OCI-M1 (cell line): ENCODE measurements at places on chromosomes 4 and X.

DNA sequence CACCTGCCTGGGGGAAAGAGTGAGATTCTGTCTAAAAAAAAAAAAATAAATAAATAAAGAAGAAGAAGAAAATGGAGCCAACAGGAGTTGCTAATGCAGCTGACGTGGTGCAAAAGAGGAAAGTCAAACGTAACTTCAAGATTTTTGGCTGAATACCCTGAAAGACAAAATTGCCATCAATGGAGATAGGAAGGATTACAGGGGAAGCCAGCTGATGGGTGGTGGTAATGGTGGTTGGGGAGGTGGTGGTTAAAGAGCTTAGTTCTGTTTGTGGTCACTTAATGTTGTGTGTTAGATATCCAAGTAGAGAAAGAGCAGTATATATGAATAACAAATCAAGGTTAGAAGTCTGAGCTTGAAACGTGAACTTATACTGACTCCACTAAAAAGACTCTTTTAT lies 225.4 kb downstream of the ARHGAP24 start:
- peak; percentile 56 for DNase-seq

GRCh38 chr4:4659871-4660651 lies 118.2 kb upstream of the STX18 start:
- DNase-seq: no peak

DNA sequence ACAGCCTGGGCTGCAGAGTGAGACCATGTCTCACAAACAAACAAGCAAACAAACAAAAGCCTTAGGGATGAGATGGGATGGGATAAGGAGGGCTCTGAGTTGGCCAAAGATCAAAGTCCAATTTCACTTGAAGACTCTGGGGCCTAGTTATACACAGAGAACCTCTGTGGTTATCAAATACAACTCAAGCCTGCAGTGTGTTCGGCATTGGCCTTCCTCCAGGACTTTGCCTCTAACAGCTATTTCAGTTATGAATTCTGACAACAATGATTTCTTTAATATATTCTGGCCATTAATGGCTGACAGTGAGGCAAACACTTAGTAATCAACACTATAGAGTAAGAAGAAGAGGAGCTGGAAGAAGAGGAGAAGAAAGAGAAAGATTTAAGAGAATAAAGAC lies 171.1 kb downstream of the PDGFRA start:
- DNase-seq: no peak

DNA sequence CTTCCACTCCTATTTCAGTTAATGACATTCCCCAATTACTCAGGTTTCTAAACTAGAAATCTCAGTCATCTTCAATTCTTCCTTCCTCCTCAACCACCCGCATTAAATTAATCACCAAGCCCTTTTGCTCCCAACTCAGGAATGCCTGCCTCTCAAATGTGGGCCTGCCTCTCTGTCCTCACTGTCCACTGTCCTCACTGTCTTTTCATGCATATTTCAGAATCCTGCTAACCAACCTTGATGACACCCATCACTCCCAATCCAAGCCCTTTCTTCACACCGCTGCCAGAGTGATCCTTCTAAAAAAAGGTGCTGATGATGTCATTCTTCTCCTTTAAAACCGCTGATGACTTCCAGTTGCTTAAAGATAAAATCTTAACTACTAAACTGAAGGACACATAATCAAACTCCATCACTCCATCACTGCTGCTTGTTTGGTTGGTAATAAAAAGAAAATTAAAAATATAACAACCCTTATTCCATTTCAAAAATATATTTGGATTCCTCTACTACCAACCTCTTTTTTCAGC lies 5.1 kb upstream of the APBB2 start:
- no peak for DNase-seq

- no peak for DNase-seq
Observed at GRCh38 chr4:3679071-3679825, 86.9 kb upstream of the ADRA2C start.

DNA sequence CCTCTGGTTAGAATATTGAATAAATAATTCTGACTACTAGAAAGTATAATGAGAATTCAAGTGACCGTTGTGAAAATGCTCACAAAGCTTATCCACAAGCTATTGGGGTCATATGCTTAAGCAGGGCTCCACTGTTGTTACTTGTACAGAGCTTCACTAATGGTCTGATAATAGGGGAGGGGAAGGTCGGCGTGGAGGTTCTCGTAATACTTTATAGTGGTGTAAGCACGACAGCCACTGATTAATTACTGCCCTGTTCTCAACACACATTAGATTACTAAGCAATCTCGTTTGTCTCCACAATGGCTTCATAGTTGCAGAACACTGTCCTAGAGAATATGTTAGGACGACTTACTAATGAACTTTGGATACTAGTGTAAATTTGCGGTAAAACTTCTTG lies 11.6 kb downstream of the UNC5C start:
- no peak for DNase-seq

GRCh38 chrX:97310373-97310772 lies 426.7 kb downstream of the RPA4 start:
- no peak for DNase-seq

GRCh38 chr4:168475745-168476144 lies 4.5 kb downstream of the DDX60L start:
- DNase-seq: peak; percentile 59

DNA sequence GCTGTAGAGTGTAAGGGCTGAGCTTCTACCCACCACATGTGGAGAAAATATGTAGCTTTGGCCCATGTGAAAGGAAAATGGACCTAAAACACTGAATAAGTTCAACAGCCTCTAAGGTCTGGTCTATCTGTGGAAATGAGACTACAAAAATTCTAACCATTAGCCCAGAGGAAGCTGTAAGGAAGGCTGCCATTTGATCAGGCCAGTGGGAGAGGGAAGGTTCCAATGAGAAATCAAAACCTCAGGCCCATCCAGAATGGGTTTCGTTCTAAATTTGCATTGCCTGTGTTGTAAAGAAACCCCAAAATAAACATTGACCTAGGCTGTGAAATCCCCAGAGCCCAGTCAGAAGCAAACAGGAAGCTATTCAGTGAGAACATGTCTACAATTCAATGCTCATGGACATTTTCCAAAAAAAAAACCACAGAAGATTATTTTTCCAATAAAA lies 320.4 kb upstream of the SLC7A11 start:
- no peak for DNase-seq

GRCh38 chrX:23497919-23498318 lies 163.3 kb downstream of the PTCHD1 start:
- DNase-seq: no peak

GRCh38 chr4:158914218-158914617 lies 145.4 kb downstream of the FNIP2 start:
- DNase-seq: no peak

DNA sequence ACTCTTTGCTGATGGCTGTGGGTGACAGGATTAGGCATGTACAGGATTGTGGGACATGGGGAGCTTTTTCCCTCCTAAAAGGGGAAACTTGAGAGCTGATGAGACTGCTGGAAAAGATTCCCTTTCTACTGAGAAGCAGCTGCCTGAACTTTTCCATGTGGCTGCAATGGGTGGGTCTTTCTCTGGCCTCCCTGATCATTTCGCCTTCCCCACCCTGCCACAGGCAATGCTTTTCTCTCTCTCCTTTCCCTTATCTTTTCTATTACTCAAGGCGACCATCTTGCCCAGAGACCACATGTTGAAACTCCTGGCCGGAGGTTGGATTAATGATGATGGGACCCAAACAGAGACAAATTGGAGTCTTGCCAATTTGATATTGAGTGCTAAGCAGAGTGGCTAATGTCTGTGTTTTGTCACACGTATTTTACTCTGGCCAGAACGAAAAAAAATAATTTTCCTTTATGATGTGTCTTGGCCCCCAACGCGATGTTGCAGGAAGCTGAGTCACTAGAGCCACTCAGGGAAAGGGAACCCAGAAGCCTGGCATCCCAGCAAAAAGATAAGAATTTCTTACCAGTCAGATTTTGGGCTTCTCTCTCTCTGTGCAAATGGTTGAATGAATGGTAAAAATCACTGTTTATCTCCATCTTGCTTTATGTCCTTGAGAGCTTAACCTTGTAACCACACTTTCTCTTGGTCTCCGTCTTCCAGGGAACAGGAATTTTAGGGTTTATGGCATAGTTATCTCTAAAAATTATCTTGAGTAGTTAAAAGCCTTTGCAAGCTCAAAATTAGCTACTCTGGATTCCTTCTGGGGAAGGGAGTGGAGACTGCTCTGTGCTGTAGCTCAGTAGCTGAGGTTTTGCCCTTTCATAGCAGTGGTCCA lies 19.4 kb upstream of the ATP8A1 start:
- no peak for DNase-seq

DNA sequence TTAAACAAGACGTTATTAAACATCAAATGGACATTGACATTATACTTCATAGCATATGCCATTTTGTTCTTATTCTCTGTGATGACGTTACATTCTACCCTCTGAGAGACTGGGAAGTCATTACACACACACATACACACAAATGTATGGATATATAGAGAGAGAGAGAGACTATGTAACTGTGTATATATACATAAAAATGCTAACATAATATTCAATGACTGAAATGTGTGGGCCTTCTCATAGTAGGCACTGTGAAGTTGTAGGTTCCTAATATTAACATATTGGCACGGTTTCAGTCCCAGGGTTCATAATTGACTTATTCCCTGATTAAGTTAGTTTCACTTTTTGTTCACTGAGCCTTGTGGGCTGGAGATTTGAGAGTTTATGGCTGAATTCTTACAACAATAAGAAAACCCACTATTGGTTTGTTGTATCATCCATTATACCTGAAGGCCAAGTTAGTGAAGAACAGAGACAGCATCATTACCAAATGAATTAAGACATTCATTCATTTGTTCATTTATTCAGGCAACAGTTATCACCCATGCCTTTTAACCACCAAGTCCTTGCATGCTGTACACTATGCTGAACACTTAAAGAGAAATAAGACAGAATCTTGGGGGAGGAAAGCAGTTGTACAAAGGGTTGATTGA lies 68.5 kb downstream of the GAB1 start:
- DNase-seq: peak; percentile 85

DNA sequence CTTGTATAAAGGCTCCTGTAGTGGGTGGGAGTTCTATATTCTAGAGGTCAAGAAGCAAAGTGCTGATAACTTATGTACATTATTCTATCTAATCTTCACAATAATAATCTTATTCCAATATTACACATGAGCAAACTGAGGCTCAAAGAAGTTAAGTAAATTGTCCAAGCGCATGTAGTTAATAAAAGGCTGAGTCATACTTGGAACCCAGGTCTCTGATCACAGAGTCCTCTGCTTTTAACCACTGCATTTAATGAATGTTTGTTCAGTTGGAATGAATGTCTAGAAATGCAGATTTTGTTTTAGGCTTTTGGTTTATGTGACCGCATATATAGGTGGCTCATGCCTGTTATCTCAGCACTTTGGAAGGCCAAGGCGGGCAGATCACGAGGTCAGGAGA lies 88.4 kb upstream of the PAQR3 start:
- no peak for DNase-seq

- DNase-seq: no peak
Observed at GRCh38 chr4:77154065-77154464, 2.9 kb upstream of the CCNG2 start.

DNA sequence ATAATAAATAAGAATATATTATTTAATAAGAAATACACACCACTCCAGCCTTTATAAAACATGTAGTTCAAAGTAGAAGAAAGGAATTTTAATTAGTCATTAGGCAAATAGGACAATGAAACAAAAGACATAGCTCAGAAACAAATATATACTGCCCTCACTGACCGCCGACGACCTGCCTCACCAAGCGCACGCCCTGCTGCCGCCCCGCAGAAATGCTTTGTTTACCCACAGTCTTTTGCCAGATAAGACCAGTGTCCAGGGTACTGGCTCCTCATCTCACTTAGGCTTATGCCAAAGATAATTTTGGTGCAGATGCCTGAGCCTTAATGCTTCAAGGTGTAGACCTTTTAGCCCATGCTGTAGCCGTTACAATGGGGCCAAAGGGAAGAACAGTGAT lies 199.5 kb downstream of the HHIP start:
- no peak for DNase-seq

GRCh38 chr4:1983846-1984405 lies 24.8 kb downstream of the NELFA start:
- no peak for DNase-seq

GRCh38 chr4:83974111-83974780 lies 438.3 kb downstream of the GPAT3 start:
- no peak for DNase-seq

- DNase-seq: no peak
Observed at GRCh38 chrX:55794405-55794804, 76.9 kb downstream of the RRAGB start.

DNA sequence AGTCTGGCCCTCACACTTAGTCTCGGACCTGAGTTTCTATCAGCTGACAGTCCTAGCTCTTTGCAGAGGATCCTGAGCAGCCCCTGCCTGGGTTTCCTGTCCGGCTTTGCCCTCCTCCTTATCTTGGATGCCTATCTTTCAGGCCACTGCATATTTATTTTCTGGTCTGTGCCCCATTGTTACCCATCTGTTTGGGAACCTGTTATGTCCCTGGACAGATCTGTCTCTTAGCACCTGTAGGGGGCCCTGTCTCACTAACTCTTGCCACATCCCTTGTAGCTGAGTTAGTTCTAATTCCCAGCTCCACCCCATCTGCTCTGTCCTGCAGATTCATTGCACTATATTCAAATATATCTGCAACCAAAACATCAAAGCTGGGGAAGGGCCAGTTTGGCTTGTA lies 514.9 kb upstream of the LCORL start:
- DNase-seq: no peak

DNA sequence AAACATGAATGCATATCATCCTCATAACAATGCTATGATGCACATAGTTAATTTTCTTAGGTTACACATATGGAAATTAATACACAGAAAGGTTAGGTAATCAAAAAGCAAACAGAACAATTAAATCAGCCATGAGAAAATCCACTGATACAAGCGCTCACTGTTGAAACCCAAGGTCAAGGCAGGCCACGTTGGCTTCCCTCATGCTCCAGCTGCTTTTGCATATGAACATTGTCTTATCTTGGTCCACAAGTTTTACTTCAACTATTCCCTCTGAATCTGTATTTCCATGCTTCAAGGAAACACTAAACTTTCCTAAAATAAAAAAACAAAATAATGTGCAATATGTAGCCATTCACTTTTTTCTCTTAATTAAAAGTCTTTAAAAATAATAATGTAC lies 34.5 kb upstream of the PLA2G12A start:
- DNase-seq: no peak

GRCh38 chrX:43804021-43804420 lies 78.2 kb downstream of the MAOB start:
- no peak for DNase-seq

- no peak for DNase-seq
Observed at GRCh38 chrX:151714362-151714761, 1.5 kb upstream of the FATE1 start.

- DNase-seq: no peak
Observed at GRCh38 chrX:13520936-13521335, 48.5 kb upstream of the EGFL6 start.
